ENCODE measurements at places on chromosomes 2 and 18.
A peak's percentile ranks its signal among the peaks of the same experiment; 100 is the strongest.

DNA sequence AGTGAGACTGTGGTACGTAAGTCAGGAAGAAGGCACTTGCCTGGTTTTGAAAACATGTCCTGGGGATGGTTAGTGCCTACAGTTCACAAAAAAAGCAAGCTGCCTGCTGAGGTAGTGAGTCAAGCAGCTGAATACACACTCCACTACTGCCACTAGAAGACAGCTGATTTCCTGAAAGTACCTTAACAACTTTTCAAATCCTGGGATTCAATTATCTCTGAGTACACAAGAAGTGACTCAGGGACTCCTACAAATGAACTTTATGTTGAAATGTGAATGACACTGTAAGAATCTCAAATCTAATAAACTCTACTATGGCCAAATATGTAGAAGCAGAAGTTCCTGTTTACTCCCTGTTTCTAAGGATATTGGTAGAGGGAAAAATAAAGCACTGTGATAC lies 58.0 kb upstream of the ARL5A start:
- no peak for DNase-seq

DNA sequence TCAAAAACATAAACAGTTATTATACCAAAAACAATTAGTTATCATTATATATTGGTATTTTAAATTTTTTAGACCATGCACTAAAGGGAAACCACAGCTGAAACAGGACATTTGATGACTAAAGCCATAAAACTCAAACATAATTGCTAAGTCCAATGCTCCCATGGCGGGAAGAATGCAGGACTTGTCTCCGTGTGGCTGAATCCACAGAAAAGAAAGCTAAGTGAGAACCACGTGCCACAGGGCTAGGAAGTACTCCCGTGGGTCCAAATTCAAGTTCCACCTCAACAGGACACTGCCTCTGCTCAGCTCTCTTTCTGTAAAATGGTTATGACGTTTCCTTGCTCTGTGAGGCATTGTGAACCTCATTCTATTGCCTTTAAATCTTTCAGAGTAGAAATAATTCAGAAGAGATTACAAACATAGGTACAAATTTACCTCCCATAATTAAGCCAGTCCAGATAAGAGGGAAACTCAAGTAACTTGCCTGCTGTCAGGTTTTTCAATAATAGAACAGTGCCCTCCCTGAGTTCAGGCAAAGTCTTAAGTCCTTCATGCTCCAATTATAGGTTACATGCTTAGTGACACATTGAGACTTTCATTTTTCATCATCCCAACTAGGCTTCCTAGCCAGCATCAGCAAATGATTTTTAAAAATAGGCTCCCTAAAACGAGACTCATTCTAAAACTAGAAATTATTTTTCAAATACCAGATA lies 36.7 kb downstream of the FTCDNL1 start:
- no peak for DNase-seq

- DNase-seq, result no peak
Observed at GRCh38 chr2:579351-579886, 97.8 kb downstream of the TMEM18 start.

GRCh38 chr2:196314780-196315179 lies 143.4 kb upstream of the STK17B start:
- DNase-seq, result no peak

GRCh38 chr2:17538022-17538843 lies 2.3 kb upstream of the VSNL1 start:
- no peak for DNase-seq

GRCh38 chr2:184444623-184445223 lies 153.6 kb upstream of the ZNF804A start:
- DNase-seq, result no peak

GRCh38 chr2:215636816-215637215 lies 200.9 kb upstream of the FN1 start:
- DNase-seq, result no peak

DNA sequence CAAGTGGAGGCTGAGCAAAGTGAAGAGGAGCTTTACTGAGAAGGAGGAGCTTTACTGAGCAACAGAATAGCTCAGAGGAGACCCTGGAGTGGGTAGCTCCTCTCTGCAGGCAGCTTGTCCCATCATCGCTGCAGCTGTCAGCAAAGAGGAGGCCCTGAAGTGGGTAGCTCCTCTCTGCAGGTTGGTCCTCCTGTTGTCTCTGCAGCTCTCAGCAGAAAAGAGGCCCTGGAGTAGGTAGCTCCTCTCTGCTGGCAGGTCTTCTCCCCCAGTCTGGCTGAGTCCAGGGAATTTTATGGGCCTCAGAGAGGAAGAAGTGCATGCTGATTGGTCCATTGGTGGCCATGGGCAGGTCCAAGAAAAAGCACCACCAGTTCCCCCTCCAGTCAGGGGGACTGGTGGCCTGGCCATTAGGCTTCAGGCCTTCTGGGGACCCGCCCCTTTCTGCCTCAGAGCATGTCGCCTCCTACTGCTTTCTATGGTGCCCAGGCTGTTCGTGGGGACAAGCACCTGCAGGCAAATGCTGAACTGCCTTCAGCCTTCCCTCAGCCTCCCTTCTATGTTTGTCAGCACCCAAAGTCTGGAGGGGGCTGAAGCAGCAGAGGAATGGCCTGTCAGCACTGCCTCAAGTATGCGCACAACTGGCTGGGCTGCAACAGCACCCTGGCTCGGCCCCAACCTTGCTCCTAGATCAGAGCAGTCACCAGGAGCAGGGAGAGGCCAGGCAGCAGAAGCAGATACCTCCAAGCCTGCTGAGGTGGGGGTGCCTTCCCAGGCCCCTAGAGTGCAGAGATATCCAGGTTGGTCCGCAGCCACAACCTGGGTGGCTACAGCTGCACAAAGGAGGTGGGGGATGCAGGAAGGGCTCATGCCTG lies 5.9 kb downstream of the ZSCAN30 start:
- no peak for DNase-seq

DNA sequence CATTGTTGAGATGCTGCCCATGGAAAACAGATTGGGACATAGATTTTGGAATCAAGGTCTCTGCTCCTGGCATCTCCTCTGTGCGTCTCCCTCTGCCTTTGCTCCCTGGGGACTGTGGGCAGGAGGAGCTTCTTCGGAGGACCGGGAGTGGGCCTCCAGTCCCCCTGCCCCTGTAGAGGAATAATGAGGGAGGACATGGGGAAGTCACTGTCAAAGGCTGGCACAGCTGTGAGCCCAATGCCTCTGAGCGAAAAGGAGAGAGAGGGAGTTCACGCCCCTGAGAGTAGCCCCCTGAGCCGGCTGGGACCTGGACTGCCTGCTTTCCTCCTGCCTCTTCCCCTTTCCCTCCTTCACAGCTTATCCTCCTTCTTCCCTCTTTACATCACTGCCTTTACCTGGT lies 195.0 kb downstream of the LOXHD1 start:
- DNase-seq, result no peak

- peak; percentile 70 for DNase-seq
Observed at GRCh38 chr2:43059183-43059897, 167.1 kb downstream of the ZFP36L2 start.

DNA sequence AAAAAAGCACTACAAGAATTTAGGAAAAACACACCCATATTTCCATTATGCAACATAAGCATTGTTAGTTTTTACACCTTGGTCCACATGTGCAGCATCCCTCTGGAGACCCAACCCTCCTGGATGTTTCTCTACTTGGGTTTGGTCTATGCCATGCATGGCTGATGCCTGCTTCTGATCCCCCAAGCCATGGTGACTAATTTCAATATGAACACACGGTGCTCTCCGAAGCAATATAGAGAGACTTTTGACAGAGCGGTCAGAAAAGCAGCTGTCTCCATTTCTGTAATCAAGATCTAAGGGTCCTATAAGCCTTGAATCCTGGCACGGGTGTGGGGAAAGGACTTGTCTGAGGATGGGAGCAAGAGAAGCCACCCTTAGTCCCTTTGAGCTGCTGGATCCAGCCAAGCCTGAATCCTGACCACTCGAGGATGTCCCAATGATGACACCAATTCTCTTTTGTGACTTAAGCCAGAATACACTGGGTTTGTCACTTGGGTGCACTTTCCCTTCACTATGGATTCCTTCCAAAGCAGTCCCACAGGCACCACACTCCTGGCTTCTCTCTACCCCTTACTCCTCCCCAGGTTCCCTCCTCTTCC lies 91.5 kb downstream of the ACTR2 start:
- DNase-seq, result no peak

DNA sequence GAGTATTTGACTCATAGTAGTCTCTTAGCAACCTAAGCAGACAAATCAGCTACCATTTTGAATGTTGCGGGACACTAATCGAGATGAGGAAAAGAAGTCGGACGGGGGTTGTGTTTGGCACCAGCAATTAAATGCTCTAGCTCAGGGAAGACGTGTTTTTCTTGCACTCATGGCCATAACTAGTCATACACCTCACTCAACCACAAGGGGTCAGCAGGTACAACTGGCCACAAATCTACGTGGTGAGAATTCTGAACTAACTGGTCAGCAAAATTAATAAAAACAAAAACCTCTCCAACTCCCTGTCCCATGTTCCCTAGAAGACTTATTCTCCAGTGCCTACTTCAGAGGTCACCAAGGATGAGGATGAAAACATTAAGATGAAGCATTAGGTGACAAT lies 1467.8 kb downstream of the DPP10 start:
- no peak for DNase-seq

DNA sequence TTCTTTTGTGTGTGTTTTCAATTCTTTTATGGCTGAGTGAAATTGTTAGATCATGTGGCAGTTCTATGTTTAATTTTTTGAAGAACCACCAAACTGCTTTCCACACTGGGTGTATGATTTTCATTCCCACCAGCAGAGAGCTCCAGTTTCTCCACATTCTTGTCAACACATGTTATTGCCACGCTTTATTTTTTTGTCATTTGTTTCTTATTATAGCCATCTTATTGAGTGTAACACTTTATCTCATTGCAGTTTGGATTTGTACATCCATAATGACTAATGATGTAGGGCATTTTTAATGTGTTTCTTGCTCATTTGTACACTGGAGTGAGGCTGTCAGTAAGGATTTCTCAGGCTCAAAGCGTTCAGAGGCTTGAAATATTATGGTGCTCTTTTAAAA lies 184.2 kb downstream of the PIEZO2 start:
- DNase-seq, result no peak

DNA sequence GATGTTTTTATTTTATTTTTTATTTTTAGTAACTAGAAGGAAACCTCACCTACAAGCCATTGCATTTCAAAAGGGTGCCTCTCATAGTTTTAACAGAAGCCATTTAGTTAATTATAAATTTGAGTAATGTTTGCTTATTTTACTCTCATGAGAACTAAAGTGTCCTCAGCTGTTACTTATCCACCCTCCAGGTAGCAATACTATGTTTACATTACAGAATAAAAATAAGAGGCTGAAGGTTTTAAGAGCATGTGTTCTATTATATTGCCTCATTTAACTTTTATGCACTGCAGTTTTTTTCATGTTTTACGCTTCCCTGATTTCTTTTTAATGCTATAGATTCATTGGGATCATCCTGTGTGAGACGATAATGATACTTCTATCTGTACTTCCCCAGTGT lies 235.5 kb downstream of the THSD7B start:
- no peak for DNase-seq

DNA sequence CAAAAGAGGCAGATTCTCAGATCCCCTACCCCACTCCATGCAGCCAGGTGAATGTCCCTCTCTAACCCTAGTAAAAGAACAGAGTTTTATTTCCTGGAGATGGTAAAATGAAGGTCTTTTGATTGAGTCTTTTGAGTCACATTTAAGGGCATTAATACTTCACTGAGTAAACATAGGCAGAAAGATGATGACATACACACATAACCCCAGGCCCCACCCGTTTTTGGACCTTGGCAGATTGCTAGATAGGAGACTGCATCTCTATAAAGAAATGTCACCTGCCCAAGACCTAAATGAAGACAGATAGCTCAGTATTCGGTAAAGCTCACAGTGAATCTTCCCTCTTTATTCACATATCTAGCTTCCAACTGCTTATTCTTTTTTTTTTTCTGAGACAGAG lies 28.3 kb upstream of the PEX13 start:
- DNase-seq, result no peak

DNA sequence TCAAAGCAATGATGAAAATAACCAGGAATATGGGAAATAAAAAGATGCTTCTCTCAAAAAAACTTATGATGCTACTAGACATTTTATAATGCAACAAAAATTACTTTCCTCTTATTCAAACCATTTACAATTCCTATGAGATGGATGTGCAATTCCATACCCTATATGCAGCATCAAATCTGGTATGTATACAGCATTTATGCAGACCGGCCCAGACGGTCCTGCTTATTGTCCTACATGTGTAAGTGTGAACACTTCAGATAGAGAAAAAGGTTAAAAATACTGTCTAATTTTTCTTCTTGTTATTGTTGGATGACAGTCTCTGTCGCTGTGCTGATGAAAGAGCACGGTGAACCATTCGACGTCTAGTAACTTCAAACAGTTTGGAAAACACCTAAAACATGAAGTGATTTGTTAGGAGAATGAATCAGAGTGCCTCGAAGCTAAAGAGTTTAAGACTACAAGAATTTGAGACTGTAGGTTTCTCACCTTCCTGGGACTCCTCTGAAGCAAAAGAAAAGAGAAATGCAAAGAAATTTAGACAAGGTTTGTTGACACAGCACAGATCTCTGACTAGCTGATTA lies 80.8 kb downstream of the ATL2 start:
- no peak for DNase-seq

DNA sequence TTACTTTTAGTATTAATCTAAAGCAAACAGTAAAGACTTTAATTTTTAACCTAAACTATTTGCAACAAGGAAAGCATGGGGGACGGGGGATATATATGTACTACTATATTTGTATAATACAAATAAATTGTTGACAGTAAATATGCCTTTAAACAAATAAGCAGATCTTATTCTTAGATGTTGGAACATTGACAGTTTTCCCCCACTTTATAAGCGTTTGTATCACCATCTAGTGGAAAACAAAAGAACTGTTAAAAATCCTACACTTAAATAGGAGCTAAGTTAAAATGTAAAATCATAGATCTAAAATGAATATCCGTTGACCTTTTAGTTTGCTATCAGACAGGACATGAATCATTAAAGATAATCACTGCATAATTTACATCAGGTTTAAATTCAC lies 50.0 kb downstream of the RBBP8 start:
- DNase-seq, result no peak

DNA sequence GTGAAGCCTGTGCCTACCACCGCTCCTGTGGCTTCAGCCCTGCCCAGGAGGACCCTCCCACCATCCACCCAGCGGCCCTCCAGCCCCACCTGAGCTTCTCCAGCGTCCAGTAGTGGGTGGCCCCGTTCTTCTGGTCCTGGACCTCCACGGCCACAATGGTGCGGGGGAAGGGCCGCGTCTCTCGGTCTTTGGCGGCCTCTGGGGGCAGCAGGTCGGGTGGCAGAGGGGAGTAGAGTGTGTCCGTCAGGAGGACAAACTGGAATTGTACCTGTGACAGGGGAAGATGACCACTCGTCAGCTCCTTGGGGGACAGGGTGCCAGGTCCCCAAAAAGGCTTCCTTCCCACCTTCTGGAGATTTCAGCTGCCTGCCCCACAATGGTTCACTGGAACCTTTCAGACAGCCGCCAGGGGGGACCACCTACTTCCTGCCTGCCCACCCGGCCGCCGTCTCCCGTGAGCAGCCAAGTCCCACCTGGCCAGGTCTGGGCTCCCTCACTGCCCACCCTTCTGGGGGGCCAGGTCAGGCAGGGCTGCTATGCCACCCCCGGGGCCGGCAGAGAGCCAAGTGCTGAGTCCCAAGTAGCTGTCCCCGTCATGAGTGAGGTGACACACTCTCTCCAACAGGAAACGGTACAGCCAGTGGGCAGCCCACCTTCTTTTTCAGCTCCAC lies 59.3 kb downstream of the KIF1A start:
- no peak for DNase-seq

- DNase-seq, result no peak
Observed at GRCh38 chr2:184834699-184835397, 236.5 kb downstream of the ZNF804A start.

GRCh38 chr2:10058251-10059015 lies 15.1 kb downstream of the KLF11 start:
- no peak for DNase-seq
